ENCODE measurements at places on chromosomes 6 and 20. TPM values are rescaled to one million over a fixed set of nuclear protein-coding genes. Genes with fewer than 3 reads are reported as not detected.

Gene ABHD16A
- 71.0 TPM for polyA plus RNA-seq

Gene SLC4A11
- polyA plus RNA-seq = 1.2 TPM

Gene MDFI
- polyA plus RNA-seq = not detected

Gene SLC25A27
- polyA plus RNA-seq = 97.0 TPM

Gene KHDC1L
- polyA plus RNA-seq = not detected

Gene GPR6
- polyA plus RNA-seq = not detected

Gene CFAP206
- 5.3 TPM for polyA plus RNA-seq

Gene TGM3
- not detected for polyA plus RNA-seq

Gene OLIG3
- not detected for polyA plus RNA-seq

Gene THBD
- polyA plus RNA-seq = not detected

Gene VSX1
- polyA plus RNA-seq = 1.5 TPM

Gene LAMA4
- 11.7 TPM for polyA plus RNA-seq

Gene FHL5
- polyA plus RNA-seq = 3.8 TPM

Gene ADTRP
- polyA plus RNA-seq = 1.3 TPM

Gene MMP24
- 0.22 TPM for polyA plus RNA-seq

Gene OR2J3
- polyA plus RNA-seq = not detected

Gene TFAP2A
- 4.4 TPM for polyA plus RNA-seq

Gene DYNLRB1
- 618 TPM for polyA plus RNA-seq

Gene PRSS35
- not detected for polyA plus RNA-seq

Gene MROH8
- polyA plus RNA-seq = 3.8 TPM

Gene PDE10A
- 20.0 TPM for polyA plus RNA-seq

Gene EBF4
- not detected for polyA plus RNA-seq

Gene HRH3
- not detected for polyA plus RNA-seq

Gene FRK
- polyA plus RNA-seq = 0.21 TPM

Gene FAM210B
- polyA plus RNA-seq = 15.1 TPM

Gene ISM1
- polyA plus RNA-seq = 4.6 TPM

Gene ZNF217
- polyA plus RNA-seq = 0.06 TPM

Gene SLC44A4
- not detected for polyA plus RNA-seq

Gene PHACTR1
- 2.1 TPM for polyA plus RNA-seq

Gene FERMT1
- polyA plus RNA-seq = not detected

Gene DYNLT2
- 2.8 TPM for polyA plus RNA-seq

Gene LHFPL5
- not detected for polyA plus RNA-seq

Gene PRL
- not detected for polyA plus RNA-seq

Gene WFDC12
- polyA plus RNA-seq = not detected

Data from Purkinje cell (primary cell).